ENCODE measurements at places on chromosomes 11 and 22.

GRCh38 chr11:118901494-118902335, 18.0 kb downstream of the CXCR5 start:
- no peak for DNase-seq

DNA sequence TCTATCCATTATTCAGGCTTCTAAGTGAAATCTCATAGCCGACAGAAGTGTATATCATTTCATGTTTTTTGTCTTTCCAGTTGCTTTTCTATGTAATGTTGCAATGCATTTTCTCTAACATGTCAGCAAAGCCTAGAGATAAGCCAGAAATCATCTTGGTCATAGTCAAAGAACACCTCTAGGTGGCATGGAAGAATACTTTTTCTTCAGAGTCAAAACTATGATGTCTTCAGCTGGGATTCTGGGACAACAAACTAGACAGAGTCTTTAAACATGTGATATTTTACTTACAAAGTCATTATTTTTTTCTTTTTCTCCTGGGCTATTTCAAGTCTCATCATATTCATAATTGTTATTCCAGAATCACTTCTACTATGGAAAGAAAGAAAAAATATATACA, 4.4 kb downstream of the GAS2 start:
- peak; percentile 28 for DNase-seq

DNA sequence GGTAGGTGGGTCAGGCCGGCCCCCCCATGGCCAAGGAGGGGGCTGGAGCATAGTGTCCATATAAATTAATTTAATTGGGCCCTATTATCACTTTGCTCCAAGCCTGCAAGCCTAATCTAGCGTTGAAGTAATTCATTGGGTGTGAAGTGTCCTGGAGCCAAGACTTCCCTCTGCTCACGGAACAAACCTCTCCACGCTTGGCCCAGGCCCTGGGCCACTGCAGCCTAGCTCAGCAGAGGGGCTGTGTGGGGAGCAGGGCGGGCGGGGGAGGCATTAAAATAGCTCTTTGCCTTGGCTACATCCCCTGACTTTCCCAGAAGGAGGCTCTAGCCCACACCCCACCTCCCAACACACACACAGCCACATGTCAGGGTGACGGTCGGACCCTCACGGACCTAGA, 73.5 kb downstream of the THAP12 start:
- no peak for DNase-seq

DNA sequence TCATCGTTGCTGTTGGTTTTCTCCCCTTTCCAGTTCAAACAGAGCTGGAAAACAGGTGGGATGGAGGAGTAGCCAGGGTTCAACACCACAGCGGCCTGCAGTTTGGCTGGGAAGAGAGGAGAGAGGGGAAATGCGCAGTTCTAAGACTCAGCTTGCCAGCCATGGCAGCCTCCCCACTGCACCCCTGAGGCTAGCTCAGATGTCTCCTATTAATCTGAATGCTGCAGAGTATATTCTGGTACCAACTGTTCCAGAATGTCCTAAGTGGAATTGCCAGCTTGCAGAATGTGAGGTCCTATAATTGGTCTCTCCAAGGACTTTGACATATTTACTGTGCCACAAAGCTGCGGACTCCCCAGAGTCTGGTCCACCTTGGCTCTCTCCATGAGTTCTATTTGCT, 32.0 kb downstream of the NEFH start:
- no peak for DNase-seq

GRCh38 chr11:21254055-21254454, 584.7 kb downstream of the NELL1 start:
- no peak for DNase-seq

- DNase-seq = no peak
Observed at GRCh38 chr11:73226297-73227006, 8.4 kb downstream of the P2RY2 start.

GRCh38 chr11:46392421-46393230, 1.1 kb upstream of the CHRM4 start:
- peak; percentile 54 for DNase-seq

GRCh38 chr22:43742154-43742950, 69.8 kb downstream of the EFCAB6 start:
- no peak for DNase-seq

GRCh38 chr11:37505406-37505805, 907.4 kb upstream of the RAG2 start:
- no peak for DNase-seq

- DNase-seq = no peak
Observed at GRCh38 chr11:68115285-68115684, 5.9 kb downstream of the CHKA start.

Measured in foreskin melanocyte (primary cell).